ENCODE measurements at places on chromosomes 12 and 14. TPM values are rescaled to one million over a fixed set of nuclear protein-coding genes. Genes with fewer than 3 reads are reported as not detected.

LYZ gene
- total RNA-seq: not detected

SLC6A12 gene
- total RNA-seq: not detected

DNA sequence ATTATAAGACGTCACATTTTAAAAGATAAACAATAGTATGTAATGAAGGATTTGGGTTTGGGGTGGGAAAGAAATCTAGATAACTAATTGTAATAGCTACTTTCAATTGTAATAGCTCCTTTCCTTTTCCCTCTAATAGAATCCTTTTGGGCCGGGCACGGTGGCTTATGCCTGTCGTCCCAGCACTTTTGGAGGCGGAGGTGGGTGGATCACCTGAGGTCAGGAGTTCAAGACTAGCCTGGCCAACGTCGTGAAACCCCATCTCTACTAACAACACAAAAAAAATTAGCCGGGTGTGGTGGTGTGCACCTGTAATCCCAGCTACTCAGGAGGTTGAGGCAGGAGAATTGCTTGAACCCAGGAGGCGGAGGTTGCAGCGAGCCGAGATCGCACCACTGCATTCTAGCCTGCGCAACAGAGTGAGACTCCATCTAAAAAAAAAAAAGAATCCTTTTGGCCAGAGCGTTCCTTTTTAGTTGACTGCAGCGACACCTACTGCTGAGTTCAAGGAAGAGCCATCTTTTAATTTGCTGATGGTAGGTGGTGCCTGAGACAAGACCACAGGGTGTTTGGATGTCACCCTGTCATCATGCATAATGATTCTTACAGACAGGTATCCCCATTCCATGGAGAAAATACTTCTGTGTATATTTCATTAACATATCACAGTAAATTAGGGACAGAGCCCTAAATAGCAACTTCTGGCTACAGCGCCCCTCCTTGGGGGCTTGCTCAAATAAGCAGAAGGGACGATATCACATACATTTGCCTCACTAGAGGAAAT, 79.5 kb downstream of the ARMH4 start:
- peak; percentile 58 for DNase-seq

RBMS2 gene
- total RNA-seq: 3.1 TPM

All from activated CD8-positive, alpha-beta T cell treated with anti-CD3 and anti-CD28 coated beads for 36 hours (primary cell).